HT-29 (cell line): ENCODE measurements at places on chromosomes 1 and 21.
A peak's percentile ranks its signal among the peaks of the same experiment; 100 is the strongest.

- DNase-seq: no peak
Observed at GRCh38 chr21:37797403-37797802, 118.9 kb downstream of the KCNJ6 start.

GRCh38 chr1:51915951-51916350, 37.4 kb upstream of the NRDC start:
- no peak for DNase-seq

- DNase-seq: no peak
Observed at GRCh38 chr1:182740120-182740519, 49.5 kb upstream of the NPL start.

DNA sequence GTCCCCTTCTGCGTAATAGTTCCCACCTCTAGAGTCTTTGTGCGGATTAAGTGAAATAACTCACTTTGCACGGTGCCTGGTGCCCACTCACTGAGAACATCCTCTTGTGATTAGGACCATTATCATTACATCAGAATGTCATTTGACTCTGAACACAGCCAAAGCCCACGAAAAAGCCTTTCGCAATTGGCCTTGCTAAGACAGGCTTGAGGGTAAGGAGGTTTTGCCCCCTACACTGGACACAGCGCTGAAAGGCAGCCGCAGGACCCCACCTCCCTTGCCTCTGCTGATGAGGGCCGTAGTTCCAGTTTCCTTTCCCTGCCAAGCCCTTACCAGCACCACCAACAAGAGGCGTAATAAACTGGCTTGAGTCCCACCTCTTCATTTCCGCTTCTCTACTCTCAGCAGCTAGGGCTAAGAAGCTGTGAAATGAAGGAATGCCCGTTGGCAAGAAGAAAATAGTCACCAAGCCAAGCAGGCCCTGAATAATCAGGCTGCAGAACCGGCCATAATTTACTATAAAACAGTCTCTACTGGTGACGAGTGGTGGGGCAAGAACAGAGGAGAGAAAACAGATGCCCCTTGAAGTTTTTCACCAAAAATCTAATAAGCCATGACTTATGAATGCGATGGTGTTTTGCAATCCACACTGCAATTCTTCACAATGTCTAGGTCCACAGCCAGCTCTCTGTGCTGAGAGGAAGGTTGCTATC, 53.1 kb downstream of the SH3GLB1 start:
- DNase-seq: no peak

GRCh38 chr21:25614441-25614840, 7.2 kb upstream of the MRPL39 start:
- no peak for DNase-seq

DNA sequence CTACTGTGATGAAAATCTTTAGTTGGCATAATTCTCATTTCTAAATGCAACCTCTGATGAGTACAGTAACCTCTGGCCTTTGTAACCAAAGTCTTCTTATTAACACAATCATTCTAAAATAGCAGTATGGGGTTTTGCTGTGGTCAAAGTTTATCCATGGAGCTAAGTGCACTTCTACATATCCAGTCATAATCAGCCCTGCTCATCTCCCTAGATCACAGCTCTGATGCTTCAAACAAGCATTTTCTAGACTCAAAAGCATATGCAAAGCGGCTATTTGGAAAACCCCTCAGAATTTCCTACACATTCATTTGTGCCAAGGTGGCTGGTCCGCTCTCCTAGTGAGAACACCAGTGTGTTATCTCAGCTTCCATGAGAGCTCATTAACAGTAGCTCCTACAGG, 418.6 kb downstream of the MRPL39 start:
- no peak for DNase-seq

DNA sequence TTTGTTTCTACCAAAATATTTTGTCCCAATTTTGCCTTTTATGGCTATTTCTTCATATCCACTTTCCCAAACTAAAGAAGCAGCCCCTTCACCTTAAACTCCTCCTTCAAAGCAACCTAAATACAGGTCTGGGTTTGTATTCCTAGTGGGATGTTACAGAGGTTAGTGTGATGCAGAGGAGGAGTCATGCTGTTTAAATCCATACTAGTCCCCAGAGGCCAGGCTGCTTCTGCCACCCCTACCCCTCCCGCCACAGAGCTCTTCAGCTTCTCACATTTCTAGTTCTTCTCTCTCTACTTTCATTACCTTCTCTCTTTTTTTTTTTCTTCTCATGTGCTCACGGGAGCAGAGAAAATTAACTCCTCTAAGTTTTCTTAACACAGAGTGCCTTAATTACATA, 29.3 kb downstream of the SELL start:
- no peak for DNase-seq

DNA sequence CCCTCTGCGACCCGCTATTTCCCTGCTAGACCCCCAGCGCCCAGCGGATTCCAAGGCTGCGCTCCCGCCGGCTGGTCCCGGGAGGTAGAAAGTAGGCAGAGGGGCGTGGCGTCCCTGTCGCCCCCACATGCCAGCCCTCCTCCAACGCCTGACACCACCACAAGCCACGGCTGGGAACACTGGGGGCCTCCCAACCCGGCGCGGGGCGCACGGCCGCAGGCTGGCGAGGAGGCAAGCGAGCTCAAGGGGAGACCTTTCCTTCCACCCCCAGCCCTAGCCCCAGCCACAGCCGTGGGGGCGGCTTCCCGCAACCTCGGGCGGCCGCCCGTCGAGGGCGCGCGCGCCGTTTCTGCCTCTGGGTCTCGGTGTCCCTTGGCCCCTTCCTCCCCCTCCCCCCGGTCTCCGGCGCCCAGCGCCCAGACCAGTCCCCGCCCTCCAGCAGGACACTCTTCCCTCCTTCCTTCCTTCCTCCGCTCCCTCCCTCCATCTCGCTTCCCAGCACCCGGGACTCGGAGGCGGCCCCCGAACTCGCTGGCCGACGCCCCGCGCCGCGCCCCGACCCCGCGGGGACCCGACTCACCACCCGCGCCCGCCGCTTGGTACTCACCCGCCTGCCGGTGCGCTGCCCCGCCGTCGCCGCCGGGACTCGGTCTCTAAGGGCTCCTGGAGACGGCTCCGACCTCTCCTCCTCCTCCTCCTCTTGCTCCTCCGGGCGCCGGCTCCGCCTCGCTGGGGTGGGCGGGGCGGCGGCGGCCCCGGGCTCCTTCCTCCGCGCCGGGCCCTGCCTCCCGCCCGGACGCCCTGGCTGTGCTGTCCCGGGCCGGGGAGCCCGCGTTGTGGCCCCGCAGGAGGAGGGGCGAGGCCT, at the start of gene GNG12:
GNG12 (minus strand) TSS at position 731 of the 865 bp plus-strand sequence. CDS start 125,781 bp downstream, outside the sequence.
- peak; percentile 67 for DNase-seq

DNA sequence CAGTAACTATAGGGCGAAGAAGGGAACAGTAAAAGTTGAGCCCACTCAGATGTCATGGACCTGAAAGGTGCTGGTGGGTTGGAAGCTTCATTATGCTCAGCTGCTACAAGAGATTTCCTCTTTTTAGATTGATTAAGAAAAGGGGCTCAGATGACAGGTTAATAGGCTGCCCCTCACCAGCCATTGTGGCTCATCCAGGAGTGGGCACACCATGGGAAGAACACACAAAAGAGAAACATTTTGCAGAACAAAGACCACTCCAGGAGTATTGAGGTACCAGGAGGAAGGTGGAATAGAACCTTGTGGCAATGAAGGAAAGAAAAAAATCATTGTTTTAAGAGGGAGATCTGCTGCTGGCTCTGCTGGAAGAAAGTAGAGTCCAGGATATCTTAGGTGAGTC, 205.5 kb downstream of the RYR2 start:
- no peak for DNase-seq

DNA sequence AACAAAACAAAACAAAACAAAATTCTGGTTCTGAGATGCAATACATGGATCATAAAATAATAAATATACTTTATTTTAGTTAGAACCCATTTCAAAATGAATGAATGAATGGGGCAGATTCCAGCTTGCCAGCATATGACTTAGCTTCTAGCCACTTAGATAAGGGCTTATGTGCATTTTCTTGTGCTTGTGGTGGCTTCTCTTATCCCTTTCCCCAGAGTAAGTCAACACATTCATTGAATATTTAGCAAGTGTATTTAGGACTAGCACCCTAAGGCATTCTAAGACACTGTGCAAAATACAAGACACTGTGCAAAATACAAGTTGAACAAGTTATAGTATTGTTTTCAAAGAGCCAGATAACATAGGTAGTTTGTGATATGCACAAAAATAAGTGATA, 4.7 kb downstream of the ADIPOR1 start:
- no peak for DNase-seq
